ENCODE measurements at places on chromosomes 2 and 18.

DNA sequence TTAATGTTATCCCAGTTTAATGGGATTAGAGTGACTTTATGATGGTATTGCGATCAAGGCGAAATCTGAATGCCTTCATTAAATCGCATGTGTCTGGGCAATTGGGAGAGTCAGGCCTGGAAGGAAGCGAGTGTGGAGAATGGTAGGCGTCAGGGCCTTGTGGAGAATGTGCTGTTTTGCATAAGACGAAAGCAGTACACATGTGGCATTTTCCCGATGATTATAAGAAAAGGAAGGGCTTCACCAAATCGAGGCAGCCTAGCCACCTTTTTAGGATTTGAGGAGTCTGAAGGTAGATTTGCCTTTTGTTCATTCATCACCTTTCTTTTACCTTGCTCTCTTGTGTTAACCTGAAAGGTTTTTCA, 1.0 kb downstream of the ZNF532 start:
- no peak for DNase-seq

DNA sequence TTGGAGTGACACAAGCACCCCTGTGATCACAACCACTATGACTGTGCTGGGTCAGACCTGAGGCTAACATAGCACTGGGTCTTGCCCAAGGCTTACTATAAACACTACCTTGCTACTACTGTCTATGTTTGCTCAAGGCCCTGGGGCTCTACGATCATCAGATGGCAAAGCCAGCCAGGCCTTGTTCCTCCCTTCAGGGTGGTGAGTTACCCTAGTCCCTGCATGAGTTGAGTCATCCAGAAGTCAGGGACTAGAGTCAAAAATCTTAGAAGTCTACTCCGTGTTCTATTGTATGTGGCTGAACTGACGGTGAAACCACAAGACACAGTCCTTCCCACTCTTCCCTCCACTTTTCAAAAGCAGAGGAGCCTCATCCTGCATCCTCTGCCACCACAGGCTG, 551.2 kb upstream of the FSIP2 start:
- DNase-seq, result no peak

DNA sequence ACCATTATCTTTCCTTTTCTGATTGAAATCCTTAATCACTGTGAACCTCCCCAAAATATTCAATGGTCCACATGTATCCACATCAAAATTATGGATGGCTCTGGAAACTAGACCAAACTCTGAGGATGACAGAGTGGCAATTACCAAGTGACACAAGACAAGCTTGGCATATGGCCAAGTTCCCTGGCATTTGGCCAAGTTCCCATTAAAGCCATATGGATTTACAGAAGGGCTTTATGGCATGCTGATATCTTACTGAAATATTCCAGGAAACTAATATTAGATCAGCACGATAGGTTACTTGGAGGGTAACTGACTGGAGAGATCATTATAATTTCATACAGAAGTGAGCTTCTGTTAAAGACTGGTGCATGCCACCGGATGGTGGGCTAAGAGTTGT, 21.9 kb upstream of the CERS6 start:
- no peak for DNase-seq

GRCh38 chr18:47721876-47722275, 208.6 kb downstream of the SMAD2 start:
- DNase-seq, result no peak

DNA sequence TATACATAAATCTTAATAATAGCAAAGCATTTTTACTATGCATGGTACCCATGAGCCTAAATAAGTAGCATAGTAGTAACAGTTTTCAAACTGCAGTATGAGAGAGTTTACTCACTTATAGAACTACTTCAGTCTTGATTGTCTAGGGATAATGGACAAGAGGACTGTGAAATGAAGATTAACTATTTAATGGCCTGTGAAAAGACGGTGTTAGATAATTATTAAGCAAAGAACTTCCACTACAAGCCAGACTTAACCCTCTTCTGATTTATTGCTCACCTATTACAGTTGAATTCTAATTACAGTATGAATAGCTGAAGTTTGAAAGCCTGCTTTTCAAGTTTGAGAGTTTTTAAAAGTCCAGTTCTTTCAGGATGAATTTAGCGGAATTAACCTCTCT, 18.9 kb downstream of the PIK3C3 start:
- no peak for DNase-seq

All from glomerular endothelial cell (primary cell).